ENCODE measurements at places on chromosomes 6 and 20.

DNA sequence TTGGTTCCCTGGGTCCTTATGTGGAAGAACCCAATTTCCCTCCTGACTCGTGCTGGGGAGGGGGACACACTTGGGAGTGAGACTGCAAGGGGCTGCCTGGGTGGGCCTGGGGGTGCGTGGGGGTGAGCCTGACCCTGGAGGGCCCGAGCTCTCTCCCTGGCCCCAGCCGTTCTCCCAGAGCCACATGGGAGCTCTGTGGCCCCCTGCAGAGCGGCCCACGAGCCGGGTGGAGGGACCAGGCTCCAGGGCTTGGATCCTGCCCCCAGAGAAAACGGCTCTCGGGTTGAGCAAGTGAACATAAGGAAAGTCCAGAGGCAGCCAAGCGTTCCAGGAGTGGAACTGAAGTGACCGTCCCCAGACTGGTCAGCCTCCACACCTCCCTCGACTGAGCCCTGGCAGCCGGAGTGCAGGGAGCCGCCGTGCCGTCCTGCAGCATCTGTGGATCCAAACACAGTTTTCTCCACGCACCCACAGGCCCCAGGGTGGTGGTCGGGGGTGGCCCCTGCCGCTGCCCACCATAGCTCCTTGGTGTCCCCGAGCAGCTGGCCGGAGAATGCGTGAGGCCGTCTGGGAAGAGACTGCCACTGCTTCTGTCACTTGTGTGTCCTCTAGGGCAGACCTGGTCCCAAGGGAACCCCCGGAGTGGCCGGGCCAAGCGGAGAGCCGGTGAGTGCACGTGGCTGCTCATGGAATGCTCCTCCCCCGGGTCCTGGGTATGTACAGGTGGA is 10.6 kb downstream of the COL9A3 start:
- DNase-seq = no peak

DNA sequence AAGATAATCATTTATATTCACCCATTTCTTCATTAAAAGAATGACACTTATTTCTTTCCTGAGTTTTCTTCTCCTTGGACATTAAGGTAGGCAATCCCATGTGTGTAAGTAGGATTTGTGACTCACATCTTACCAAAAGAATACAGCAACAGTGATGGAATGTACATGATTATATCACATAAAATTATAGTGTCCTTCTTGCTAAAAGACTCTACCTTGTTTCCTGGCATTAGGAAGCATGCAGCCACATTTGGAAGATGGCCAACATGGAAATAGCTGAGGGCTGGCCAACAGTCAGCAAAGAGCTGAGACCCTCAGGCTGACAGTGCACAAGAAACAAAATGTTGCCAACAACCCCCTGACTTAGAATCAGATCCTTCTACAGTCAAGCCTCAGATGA is 327.9 kb upstream of the MARCKS start:
- no peak for DNase-seq

GRCh38 chr20:38514947-38515346 is 42.3 kb downstream of the RALGAPB start:
- no peak for DNase-seq

- no peak for DNase-seq
Measured at GRCh38 chr6:18465410-18466154, 78.4 kb downstream of the RNF144B start.

- DNase-seq = no peak
Measured at GRCh38 chr6:137815692-137816091, 51.4 kb upstream of the TNFAIP3 start.

All from stimulated activated CD4-positive, alpha-beta T cell treated with anti-CD3 and anti-CD28 coated beads, Interleukin-1b, Interleukin-23, amount 100 ng/mL, for 24 hours (primary cell).